ENCODE measurements at places on chromosomes 1 and 21. TPM values are rescaled to one million over a fixed set of nuclear protein-coding genes. Genes with fewer than 3 reads are reported as not detected.

DNA sequence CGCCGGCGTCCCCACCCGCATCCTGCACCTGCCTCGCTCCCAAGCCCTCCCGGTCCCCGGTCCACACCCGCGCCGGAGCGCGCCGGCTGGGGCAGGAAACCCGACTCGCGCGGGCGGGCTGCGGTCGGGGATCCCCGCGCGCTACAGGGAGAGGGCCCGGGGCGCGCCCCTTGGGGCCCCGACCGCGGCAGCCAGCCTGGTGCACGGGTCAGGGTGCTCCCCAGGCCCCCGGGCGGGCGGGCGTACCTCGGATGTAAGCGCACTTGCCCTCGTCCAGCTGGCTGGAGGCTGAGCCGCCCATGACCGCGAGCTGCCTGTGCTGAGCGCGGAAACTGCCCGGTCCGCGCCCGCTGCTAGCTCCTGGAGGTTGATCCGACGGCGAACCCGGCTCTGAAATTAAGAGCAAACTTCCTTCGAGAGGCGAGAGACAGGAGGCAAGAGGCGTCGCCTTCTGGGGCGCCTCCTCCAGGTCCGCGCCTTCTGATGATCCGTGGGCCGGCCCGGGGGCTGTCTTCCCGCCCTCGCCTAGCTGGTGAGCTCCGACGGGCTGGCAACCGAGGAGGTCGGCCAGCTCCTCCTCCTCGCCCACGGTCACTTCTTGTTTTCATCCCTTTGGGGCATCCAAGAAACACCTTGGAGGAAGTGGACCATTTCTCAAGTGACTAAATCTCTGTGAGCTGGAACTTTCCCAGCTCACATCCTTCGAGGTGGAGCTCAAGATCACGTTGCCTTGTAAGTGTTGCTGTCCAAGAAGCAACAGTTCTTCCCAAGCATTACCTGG, at the start of gene NIBAN1:
TSS of gene NIBAN1 (minus strand) at position 453 of the 781 bp plus-strand sequence. CDS start at position 301, 152 bp downstream.
- peak; percentile 80 for DNase-seq

DNA sequence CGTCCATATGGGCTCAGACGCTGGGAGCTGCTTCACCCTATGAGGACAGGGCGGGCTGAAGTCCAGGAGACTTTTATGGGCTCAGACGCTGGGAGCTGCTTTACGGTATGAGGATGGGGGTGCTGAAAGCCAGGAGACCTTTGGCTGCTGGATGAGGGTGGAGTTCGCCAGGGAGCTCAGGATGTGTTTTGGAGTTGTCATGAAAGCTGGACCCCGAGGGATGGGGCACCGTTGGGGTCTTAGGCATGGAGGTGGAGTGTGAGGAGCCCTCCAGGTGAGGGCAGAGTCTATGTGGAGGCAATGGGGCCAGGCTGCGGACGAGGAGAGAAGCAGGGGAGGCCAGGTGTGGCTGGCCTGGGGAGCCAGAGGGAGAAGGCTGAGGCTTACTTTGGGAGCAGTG, 27.5 kb downstream of the TRPM2 start:
- no peak for DNase-seq

DNA sequence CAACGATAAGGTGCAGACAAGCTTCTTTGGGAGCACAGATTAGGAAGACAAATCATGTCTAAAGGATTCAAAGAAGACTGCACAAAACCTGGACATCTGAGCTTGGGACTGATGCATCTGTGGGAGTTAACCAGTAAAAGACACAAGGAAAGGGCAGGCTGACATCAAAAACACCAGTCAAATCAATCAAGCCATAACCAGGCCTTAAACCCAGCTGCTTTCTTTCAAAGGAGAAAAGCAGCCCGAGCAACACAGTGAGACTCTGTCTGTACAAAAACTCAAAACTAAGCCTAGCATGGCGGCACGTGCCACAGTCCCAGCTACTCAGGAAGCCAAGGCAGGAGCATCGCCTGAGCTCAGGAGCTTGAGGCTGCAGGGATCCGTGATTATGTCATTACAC, 411.6 kb downstream of the SMYD3 start:
- DNase-seq = no peak

Gene SPATA6
- 16.9 TPM for total RNA-seq

Gene CHIA
- total RNA-seq = 2.6 TPM

All from upper lobe of left lung (tissue), 6 donors.